AG04450 (cell line): ENCODE measurements at places on chromosomes 2 and 18.

DNA sequence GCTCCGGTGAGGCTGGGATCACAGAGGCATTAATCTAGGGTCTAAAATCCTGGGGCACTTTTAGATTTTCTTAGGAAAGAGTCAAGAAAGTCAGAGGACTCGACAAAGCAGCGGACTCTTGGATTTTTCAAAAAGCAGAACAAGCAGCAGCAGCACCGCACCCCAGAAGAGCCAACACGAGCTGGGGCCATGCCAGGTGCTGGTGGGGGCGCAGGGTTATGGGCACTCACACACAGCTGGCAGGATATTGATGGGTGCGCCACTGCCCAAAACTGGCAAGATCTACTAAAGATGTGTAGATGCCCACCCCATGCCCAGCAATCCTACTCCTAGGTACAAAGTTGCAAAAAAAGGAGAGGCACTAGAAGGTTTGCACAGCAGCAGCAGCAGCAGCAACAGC, 33.9 kb upstream of the SEMA4C start:
- DNase-seq: no peak

DNA sequence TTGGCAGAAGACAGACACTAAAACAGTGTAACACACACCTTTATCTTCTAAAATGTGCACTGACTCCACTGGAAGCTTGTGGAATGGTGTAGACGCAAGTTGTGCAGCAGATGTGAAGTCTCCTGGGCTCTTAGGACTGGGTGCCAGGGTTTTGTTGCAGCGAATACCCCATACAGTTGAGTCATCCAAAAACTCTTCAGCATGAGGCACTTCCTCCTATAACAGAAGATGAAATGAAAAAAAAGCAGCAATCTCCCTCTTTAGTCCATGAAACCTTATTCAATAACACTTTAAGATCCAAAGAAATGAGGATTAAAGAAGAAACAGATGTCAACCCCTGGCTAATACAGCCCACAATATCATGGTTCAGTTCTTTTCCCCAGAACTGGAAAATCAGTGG, 22.2 kb downstream of the BUB1 start:
- DNase-seq: no peak

- DNase-seq: no peak
These were observed 64.1 kb downstream of the BCL2 start for GRCh38 chr18:63255435-63255834.

DNA sequence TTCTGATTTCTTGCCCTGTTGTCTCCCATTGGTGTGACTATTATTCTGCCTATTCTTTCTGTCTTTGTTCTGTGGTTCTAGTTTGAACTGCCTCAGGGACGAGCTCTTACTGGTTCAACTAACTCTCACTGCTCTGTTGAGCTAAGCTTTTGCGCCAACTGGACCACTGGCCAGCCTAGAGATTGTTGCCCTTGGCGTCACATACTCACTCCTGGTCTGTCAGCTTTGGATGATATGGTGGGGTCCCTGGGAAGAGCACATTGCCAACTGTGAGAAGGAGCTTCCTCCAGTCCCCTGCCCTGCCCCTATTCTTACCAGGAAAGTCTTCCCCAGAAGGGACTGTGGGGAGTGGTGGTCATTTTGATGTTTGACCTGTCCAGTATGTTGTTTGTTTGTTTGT, 6.0 kb downstream of the MTHFD2 start:
- DNase-seq: no peak

DNA sequence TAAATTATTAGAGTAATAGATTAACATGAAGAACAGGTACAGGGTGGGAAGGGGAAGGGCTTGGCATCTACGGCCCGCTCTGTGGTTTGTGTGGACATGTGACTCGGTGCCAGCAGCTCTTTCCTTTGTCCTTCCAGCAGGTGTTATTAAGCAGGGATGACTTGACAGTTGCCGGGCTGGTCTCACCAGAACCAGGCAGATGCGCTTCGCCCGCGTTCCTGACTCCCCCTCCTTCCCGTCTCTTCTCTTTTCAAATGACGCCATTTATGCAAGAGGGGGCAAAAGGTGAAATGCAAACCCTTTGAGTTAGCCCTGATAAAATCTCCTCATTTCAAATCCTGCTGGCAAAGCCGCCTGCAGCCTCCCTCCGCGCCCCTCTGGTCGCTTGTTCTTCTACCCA, 38.9 kb upstream of the MGAT4A start:
- DNase-seq: no peak

GRCh38 chr2:172172513-172173173, 69.9 kb upstream of the DLX2 start:
- DNase-seq: no peak

- DNase-seq: no peak
These were observed 57.1 kb downstream of the CAVIN2 start for GRCh38 chr2:191789796-191790195.

DNA sequence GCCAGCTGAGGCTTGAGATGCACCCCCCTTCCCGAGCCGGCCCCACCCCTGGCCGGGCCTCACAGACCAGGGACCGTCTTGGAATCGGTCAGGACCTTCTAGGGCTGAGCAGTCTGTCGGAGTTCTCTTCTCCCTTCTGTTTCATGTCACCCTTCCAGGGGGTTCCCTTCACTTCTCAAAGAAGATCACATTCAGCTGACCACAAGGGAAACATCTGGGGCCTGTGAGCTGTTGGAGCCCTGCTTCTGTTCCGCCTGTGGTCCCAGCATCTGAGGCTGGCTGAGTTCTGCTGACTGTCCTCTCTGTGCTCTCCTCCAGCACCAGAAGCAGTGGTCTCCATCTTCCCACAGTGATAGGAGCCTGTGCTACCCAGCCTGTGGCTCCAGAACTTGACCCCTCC, 106.5 kb downstream of the SEPTIN10 start:
- DNase-seq: no peak

- no peak for DNase-seq
These were observed 631.8 kb upstream of the ID2 start for GRCh38 chr2:8049851-8050571.

- DNase-seq: no peak
These were observed 112.3 kb downstream of the BCL2 start for GRCh38 chr18:63207143-63207790.

DNA sequence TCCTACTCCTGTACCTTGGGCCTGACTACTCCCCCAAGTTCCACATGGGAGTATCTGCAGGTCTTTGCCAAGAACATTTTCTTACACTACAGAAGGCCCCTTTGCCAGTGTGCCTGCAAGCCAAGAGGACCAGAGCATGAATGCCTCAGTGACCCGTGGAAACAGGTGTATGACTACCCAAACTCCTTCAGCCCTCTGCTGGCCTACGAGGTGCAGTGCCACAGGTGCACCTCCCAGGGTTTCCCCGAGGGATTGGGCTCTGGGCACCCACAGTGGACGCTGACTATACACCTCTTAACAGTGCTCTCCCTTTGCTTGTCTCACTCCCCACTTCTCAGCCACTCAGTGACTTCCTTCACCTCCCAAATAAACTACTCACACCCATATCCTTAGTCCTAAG, 91.4 kb downstream of the COL6A3 start:
- no peak for DNase-seq
